CD4-positive, alpha-beta T cell treated with Interleukin-4 for 1 hour (primary cell): ENCODE measurements at places on chromosomes 4 and X.

- no peak for DNase-seq
Observed at GRCh38 chr4:48490680-48491513, 845 bp downstream of the ZAR1 start.

GRCh38 chr4:80215449-80216052, 18.2 kb downstream of the PRDM8 start:
- DNase-seq: peak; percentile 67

DNA sequence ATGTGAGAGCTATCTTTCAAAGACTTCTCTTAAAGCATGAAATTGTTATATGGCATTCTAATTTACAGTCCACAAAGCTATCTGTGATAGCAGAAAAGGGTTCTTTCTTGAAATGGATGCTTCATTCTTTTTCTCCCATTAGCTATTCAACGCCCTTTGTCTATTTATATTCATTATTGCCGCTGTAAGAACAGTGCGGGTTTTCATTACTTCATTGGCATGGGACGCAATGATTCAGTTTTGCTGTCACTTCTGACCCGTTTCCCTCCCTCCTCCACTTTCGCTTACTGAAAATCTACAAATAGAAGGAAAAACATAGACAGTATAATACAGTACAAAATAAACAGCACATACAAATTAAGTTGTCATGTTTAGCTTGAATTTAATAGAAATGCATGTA, 394.6 kb downstream of the PCDH7 start:
- DNase-seq: no peak

GRCh38 chrX:103343105-103343504, 13.1 kb downstream of the TCEAL7 start:
- peak; percentile 17 for DNase-seq

GRCh38 chr4:41361794-41362526, 105.2 kb downstream of the UCHL1 start:
- no peak for DNase-seq

- DNase-seq: peak; percentile 78
Observed at GRCh38 chr4:153643406-153644383, 40.4 kb upstream of the TLR2 start.

DNA sequence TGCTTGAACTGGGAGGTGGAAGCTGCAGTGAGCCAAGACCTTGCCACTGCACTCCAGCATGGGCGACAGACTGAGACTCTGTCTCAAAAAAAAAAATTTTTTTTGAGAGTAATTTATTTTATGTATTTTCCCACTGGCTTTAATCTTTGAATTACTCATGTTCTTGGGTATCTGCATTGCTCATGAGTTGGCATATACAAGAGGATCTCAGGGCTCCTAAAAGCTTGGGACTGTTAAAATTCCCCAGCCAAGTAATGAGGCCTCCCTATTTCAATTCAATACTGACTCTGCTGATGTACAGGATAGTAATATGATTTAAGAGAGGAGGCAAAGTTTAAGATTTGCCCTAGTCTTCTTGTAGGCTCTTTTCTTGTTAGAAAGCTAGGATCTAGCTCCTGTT, 6.2 kb downstream of the IL21 start:
- no peak for DNase-seq

DNA sequence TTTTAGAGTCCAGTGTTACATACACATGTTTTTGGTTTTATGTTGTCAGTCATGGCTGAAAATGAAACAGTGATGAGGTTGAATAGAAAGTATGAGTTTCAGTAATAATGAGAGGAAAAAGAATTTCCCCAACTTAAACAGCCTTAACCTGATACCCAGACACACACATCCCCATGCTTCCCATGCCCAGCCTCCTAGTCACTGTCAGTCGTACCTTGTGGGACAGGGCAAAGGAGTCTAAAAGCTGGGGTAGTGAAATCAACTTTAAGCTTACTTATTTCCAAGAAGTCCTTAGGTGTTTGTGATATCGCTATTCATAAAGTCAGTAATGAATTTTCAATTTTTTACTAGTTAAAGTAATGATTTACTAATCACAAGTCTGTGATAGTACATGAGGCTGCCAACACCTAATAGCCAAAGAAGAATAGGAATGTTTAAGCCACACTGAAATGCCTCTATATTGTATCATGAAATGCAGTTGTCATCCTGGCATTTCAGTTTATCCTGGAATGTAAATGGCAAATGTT, 24.3 kb upstream of the GPR34 start:
- no peak for DNase-seq

- DNase-seq: no peak
Observed at GRCh38 chr4:70337886-70338420, 3.2 kb downstream of the CABS1 start.

DNA sequence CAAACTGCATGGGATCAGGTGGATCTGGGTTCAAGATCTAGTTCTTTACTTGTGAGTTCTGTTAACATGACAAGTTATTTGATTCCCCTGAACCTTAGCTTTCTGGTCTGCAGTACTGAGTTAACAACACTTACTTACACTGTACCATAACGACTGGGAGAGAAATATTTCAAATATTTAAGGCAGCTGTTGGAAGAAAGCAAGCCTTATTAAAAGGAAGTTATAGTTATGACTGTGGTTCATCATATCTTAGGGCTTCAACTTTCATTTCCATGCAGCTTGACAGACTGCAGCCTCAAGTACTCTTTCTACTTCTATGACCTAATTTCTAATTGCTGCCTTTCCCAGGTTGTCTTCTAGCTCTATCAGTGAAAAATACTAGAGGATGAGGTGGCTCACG, 40.0 kb upstream of the PDGFRA start:
- no peak for DNase-seq

DNA sequence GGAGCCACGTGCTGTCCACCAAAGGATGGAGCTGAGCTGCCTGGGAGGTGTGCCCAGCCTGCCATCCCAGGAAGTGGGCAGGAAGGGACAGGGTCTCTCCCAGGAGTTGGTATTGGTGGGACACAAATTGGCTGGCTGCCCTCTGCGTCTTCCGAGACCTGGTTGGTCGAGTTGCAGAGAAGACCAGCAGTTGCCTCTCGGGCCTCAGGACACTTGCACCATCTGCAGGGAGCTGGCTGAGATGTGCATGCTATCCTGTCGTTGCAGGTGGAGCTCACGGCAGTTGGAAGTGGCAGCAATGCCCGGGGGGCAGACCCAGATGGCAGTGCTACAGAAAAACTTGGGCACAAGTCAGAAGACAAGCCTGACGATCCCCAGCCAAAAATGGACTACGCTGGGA, 30.2 kb downstream of the BCORL1 start:
- DNase-seq: no peak

GRCh38 chr4:17170131-17170530, 271.7 kb upstream of the LDB2 start:
- DNase-seq: no peak

DNA sequence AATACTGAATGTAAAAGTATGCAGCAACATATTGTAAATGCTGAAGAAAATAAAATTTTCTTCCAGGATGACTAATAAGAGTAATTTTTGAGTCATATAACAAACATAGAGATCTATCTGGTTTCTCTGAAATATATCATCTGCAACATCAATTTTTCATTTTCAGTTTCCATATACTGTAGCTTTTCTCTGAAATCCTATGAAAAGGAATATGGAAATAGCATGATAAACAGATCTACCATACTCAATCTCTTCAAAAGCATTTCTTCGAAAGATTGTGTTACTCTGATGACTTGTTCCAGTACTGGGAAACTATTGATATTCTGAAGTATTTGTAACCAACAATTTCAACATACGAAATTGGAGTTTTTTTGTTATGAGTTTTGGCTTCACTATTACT, 1156.7 kb downstream of the FAM133A start:
- no peak for DNase-seq

DNA sequence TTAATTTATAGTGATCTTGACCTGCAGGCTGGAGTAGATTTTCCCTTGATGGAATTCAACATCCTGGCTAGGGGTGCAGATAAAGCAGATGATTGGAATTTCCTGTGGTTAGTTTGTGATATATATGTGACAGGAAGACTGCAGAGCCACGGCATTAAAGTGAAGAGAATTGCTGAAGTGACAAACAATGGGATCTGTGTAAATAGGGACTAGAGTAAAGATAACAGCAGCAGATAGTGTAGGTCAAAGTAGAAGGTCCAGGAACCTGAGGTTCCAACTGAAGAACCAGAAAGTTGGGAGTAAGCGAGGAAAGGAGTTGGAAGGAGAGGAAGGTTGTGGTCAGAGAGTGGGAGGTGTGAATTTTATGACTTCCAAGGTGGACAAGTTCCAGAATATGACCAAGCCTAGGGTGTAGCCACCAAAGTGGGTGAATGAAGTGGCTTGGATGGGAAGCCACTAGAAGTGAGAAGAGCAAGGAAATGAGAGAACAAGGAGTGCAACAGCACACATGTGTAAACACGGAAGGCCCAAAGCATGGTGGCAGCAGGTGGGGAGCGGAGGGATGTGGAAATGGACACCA, 325.0 kb downstream of the RAB28 start:
- DNase-seq: no peak

DNA sequence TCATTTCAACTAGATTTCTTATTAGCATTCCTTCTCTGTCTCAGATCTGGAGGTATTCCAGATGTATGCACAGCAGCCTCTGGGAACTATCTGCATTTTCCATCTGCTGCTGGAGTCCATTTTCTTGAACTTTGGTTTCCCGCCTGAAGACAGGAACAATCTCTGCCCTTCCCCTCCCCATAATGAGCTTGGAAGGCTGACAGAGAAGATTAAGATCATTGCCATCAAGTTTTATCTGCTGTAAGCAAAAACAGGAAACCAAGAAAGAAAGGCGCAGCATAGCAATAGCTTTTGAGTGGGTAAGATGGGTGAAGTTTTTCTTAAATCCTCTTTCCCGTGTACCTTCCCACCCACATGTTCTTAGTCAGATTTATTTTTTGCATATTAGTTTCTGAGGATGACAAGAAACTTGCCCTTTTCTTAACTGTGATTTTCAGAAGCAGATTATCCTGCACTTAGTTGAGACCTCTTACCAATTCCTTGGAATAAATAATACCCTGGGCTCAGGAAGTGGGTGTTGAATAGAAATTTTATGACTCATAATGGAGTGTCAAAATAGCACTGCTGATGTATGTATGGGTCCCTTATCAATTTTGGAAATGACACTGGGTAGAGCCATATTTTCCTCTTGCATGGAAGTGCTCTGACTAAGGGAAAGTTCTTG, 78.3 kb downstream of the CT47B1 start:
- DNase-seq: peak; percentile 1

DNA sequence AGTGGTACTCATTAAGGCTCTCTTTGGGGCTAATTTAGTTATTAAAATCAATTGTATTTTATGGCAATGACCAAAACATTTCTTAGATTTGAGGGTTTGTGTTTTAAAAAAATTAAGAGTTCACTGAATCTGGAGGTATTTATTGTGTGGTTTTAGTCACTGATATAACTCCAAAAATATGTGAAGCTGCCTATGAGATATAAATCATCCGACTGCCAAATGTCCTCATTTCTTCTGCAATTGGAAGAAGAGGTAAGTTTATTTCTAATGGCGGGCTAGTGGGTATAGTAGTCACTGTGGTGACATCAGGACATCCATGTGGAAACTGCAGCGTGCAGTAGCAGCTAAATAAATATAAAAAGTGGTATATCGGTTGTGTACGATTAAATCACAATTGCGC, 205.5 kb downstream of the MID1 start:
- DNase-seq: no peak

DNA sequence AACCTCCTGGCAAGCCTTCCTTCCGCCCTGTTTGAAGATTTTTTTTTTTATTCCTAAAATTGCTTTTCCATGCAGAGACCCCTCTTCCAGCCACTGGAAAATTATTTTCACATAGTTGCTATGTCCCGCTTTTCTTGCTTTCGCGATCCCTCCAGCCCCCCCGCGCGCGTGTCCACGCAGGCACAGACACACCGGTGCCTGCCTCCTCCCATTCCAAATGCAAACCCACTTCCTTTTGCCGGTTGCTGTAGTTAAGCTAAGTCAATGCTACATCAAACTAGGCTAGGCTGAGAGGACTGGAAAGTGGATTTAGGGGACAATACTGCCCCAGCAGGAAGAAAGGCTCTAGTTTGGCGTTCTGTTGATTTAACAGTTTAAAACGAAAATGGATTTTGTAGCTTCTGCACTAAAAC, 111.0 kb downstream of the DHX15 start:
- DNase-seq: no peak

DNA sequence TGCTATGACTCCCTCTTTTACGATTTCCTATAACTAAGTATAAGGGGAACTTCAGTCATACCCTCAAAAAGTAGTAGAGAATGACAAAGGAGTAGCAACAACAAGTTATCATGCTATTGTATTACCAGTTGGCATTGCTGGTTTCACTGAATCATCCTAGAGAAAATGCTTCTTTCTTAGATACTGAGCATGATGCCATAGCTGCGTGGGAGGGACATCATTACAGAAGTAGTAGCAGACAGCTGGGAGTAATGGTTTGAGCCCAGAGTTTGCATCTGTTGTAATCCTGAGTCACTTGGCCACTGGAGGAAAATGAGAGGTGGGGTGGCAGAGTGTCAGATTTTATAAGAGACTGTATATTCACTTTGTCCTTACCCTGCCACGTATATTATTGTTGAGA, 38.6 kb downstream of the MTMR1 start:
- no peak for DNase-seq

DNA sequence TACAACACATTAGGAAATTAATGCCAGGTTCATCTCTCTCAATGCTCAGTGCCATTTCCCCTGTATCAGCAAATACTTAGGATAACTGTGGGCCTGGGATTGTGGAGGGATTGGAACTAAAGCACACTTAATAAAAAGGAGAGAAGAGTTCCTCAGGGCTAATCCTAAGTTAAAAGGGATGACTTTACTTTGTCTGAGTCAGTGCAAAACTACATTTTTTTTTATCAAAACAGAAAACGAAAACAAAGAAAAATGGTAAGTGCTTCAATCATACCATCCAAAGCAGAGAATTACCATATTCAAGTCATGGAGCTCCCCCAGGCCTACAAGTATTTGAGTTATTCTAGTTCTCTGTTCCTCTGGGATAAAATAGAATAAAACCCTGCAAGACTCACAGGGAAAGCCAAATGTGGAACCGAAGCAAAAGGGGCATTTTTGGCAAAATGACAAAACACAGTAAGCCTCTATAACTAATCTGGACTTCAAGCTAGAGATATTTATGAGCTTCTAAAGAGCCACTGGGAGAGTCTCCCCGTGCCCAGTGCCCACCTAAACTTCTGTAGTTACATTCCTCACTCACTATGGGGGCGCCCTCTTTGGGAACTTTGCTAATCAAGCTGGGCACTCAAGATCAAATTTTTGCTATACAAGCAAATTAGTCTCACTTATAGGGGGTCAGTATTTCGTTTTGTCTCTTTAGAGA, 53.4 kb downstream of the PALLD start:
- DNase-seq: no peak

DNA sequence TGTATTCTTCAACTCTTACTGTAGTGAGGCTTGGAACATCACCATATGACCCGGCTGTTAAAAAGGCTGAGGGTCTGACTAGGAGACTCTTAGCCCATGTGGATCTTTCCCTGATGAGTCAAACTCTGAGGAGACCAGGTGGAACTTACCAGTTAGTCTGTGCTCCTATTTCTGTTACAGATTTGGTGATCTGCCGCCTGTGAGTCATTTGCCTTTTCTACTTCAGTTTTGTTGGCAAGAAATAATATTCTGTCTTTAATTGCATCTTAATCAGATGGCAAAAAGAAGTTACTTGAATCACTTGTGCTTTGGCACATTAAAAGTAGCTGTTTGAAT, 48.4 kb downstream of the MTM1 start:
- DNase-seq: no peak

GRCh38 chr4:148071009-148071408, 339.1 kb downstream of the ARHGAP10 start:
- no peak for DNase-seq

GRCh38 chrX:69152417-69152841, 12.8 kb downstream of the PJA1 start:
- DNase-seq: no peak

GRCh38 chr4:15920723-15921591, 17.6 kb downstream of the FGFBP1 start:
- DNase-seq: no peak

GRCh38 chr4:138409670-138410069, 167.5 kb upstream of the SLC7A11 start:
- no peak for DNase-seq
